ENCODE measurements at places on chromosomes 7 and 10.

DNA sequence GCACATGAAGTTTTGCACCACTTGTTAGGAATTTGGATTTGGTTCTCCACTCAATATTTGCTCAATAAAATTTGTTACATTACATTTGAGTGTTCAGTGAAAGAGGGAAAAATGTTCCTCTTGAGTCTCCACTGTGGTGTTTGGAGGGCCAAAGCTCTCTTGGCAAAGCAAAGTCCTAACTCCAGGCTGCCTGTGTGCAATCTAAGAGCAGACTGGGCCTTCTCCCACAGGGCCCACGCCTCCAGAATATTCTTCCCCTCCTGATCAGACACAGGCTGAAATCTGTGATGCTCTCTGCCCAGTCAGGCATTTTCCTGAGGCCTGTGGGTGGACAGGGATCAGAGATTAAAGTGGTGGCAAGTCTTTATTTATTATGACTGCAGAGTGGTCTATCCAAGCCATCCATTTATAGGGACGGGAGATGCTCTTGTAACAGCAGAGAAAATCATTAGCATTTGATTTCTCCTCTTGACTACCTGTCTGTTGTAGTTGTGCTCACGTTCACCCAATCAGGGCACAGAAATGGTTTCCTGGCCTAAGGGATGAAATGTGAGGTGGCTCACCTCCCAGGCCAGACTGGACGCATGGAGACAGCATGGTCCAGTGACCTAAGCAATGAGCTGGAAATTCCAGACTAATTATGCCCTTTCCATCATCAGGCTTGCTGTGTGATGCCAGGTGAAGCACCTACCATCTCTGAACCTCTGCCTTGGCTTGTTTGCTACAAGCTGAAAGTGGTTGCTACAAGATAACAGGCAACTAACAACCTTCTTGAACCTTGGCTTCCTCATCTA is 147.1 kb upstream of the NRBF2 start:
- DNase-seq: no peak

GRCh38 chr10:71555724-71556119 is 159.0 kb downstream of the CDH23 start:
- no peak for DNase-seq

DNA sequence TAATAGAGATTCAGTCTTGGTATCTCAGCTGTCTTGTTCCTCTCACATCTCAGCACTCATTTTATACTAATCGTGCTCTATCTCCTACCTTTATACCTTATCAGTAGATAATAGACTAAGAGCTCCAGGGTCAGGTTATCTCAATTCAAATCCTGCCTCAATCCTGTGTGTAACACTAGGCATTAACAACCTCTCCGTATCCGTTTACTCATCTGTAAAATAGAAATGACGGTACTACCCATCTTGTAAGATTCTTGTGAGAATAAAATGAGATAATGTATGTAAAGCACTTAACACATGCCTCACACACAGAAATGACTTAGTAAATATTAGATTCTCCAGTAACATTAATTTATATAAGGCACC is 622 bp upstream of the P4HA1 start:
- DNase-seq: no peak

DNA sequence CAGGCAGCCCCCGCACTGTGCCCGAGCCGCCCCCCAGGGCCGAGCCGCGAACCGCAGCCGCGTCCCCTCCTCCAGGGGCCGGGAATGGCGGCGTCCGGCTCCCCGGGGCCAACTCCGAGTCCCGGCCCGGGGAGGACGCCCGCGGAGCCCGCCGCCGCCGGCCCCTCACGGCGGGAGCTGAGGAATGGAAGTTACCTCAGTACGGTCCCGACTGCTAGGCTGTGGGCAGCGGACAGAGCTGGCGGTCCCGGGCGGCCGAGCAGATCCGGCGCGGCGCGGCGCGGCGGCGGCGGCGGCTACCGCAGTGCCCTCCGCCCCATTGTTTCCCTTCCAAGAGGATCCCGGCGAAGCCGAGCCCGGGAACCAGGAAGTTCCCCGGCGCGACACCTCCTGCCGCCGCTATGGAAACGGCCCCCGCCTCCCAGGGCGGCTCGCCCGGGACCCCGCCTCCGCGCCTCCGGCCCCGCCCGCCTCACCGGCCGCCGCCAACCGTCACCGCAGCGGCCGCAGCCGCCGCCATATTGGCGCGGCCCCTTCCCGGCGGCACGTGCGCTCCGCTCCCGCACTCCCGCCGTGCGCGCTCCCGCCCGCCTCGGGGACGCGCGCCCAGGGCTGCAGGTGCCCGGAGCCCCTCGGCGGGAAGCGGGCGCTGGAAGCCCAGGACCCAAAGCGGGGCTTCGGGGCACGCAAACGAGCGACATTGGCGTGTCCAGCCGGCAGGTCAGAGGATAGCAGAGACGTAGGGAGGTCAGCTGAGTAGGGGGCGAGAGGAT is at the start of gene USP6NL:
TSS of gene USP6NL (minus strand) at position 403 of the 773 bp plus-strand sequence. CDS start 14,016 bp downstream, outside the sequence.
- DNase-seq: peak; percentile 55

GRCh38 chr10:97333601-97334369 is 744 bp downstream of the FRAT2 start:
- DNase-seq: no peak

- no peak for DNase-seq
Observed at GRCh38 chr7:4201566-4201965, 480.5 kb upstream of the FOXK1 start.

DNA sequence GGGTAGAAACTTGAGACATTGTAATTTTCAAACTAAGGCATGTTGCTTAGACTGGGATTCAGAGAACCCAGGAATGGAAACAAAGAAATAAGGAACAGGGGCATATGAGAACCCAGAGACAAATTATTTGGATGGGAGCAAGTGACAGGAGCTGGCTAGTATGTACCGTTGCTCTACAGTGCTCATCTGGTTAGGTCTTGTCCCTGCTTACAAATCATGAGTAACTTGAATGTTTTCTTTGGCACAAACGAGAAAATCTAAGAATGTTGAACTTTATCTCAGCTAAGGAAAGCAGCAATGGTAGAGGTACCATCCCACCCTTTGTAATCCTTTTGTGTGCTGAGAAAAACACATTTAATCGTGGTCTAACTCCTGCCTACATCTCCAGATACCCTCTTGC is 116.0 kb upstream of the IMMP2L start:
- DNase-seq: no peak

DNA sequence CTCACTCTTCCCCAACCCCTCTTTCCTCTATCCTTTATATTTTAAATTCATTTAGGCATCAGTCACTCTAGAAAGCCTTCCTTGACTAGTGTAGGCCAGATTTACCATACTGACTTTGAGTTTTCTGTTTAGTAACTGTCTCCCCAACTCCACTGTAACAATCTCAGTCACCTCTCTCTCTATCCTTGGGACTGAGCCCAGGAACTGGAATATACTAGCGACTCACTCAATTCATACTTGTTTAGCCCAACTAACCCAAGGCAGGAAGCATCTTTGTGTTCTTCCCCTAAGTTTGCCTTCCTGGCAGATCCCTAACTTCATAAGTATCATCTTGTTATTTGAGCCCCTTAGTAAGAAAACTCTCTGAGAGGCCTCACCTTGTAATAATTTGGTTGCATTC is 19.1 kb downstream of the PLCE1 start:
- DNase-seq: no peak

GRCh38 chr7:98613601-98614425 is 3.3 kb upstream of the NPTX2 start:
- no peak for DNase-seq

DNA sequence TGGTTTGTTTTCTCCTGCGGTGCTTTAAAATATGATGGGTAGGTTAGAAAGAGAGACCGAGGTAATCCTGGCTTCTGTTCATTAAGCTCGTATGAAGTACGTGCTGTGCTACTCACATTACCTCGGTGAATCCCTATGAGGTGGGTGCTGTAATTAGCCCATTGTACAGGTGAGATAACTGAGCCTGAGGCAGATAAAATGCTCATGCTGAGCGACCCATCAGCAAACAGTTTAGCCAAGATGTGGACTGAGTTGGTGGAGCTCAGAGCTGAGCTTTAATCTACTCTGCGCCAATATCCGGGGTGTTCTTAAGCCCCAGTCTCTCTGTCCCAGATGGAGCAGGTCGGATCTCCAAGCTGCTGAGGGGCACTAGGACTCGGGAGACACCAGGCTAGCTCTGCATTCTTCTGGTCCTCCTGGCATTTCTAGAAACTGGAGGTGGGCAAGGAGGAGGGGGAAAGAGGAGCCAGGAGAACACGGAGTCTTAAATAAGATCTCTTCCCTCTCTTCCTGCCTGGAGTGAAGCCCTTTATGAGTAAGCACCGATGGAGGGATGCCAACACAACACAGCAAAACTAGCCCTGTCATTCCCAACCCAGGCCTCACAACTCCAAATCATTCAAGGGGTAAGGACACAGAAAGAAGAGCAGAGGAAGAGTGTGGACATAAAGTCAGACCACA is 458.5 kb downstream of the KCNMA1 start:
- peak; percentile 73 for DNase-seq

DNA sequence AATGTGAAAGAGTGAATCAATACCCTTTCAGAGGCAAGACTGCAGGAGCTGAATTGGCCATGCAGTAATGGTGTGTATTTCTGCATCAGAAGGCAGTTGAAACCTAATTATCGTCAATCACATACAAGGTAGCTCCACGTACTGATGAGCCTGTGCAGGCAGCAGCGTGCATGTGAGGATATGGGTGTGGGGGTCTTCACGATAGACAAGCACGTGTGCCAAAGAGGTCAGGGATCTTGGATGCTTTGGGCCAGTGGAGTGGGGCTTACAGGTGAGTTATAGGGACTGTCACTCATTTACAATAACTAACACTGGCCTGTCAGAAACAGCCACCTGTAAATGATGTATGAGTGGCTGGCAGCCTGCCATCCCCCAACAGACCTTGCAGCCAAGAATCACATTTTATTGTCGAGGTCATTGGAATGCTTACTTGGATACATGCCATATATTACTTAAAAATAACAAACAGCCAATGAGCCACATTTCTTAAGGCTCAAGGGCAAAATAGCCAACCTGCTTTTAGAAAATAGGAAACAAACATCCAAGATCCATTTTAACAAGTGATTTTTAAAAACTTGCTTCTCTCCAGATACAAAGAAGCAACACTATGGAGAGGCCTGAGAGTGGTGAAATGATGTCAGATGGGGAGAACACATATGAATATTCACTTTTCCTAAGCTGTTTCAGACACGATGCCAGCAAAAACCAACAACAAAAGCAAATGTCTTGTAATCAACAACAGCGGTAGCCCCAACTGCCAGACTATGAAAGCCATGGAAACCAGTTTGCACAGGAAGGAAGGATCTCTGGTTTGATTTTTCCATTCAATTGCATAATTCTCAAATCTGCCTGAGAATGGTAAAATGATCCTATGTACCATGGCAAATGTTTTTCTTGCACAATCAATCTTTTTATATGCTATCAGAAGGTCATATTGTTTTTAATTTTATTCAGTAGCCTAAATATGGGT is 210.7 kb downstream of the SKAP2 start:
- no peak for DNase-seq

DNA sequence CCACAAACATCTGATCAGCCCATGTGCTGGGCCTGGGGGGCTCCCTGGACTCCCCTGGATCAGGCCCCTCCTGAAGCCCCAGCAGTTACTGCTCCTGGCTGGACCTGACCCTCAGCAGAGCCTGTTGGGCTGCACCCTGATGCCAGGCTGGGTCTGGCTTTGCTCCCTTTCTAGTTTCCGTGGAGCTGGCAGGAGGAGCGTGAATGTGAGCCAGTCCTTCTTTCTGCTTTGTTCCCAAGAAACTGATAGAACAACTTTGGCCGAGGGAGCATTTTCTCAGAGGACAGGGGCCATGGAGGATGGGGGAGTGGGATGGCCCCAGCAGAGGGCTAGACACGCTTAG is 128.2 kb downstream of the NEURL1 start:
- no peak for DNase-seq

- DNase-seq: no peak
Observed at GRCh38 chr7:136900005-136900404, 31.6 kb downstream of the CHRM2 start.

All from amniotic stem cell (primary cell).